ENCODE measurements at places on chromosomes 1 and 21. TPM values are rescaled to one million over a fixed set of nuclear protein-coding genes. Genes with fewer than 3 reads are reported as not detected.

The NOS1AP gene
- 0.13 TPM for total RNA-seq

The SLC44A5 gene
- 1.0 TPM for total RNA-seq

The ILDR2 gene
- under 0.01 TPM for total RNA-seq

The CHD5 gene
- under 0.01 TPM for total RNA-seq

The SLC2A5 gene
- total RNA-seq, result 0.13 TPM

The KMO gene
- not detected for total RNA-seq

The KRTAP21-2 gene
- total RNA-seq, result not detected

The TMEM240 gene
- total RNA-seq, result 1.4 TPM

The NCMAP gene
- total RNA-seq, result not detected

The KRTAP19-3 gene
- total RNA-seq, result not detected

The CACNA1E gene
- total RNA-seq, result under 0.01 TPM

The WNT9A gene
- total RNA-seq, result 0.76 TPM

The KRTAP20-2 gene
- total RNA-seq, result not detected

The PUSL1 gene
- 13.5 TPM for total RNA-seq

The THEM5 gene
- not detected for total RNA-seq

The OR2T35 gene
- not detected for total RNA-seq

The DMBX1 gene
- not detected for total RNA-seq

The CDKN2C gene
- 17.6 TPM for total RNA-seq

The DAB1 gene
- total RNA-seq, result under 0.01 TPM

The RIIAD1 gene
- total RNA-seq, result not detected
